ENCODE measurements at places on chromosomes 3 and 15.
A peak's percentile ranks its signal among the peaks of the same experiment; 100 is the strongest.

DNA sequence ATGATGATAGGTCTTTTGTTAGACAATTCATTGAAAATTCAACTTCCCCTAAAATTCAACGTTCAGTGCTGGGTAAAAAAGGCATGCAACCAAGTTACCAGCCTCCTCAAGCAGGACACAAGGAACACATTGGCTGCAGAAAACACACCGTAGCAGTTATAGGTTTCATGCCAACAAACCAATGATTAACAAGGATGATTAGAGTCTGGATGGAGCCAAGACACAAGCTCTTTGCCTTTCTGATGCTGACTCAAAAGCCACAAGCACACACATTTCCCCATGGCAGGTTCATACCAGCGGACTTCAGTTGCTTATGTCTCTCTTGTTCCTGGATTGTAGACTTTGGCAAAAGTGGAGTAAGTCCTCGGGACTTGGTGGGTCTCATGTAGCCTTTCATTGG, 105.8 kb downstream of the DHX30 start:
- peaks cover 74% of the 10 kb centered on the region for H3K36me3 ChIP-seq
- H3K4me1 ChIP-seq = no peaks in the 10 kb centered on the region
- H3K4me3 ChIP-seq = no peak overlapping the region
- H3K27me3 ChIP-seq = no peaks in the 10 kb centered on the region
- no peak overlapping the region for H3K27ac ChIP-seq
- no peak for DNase-seq

DNA sequence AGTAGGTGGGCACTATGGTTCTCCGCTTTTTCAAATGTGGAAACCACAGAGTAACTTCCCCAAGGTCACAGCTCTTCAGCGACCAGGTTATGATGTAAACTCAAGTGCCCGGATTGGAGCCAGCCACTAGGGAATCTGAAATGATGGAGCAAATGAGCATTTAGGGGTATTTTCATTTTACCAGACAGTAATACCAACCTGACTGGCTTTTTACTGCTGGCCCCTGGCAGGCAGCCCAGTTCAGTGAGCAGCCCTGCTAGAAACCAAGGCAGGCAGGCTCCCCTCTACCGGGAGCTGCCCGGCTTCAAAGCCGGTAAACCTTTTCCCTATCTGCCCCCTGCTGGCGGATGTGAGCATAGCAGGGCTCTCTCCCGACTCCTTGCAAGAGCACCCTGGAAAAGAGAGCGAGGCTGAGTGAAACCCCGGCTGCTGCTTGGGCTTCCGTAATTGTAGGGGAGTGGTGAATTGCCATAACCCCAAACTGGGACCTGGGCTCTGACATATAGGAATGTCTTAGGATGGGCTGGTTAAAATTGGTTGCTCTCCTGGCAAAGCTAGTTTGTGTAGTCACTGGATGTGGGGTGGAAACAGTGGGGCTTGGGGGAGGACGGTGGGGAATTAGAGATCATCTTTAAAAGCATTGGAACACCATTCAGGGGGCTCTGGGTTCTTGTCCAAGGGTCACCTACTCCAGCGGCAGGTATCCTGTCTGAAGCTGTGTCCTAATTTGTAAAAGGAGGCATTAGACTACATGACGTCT, 98.0 kb upstream of the TNFAIP8L3 start:
- peaks cover 20% of the 10 kb centered on the region for H3K4me1 ChIP-seq
- no peaks in the 10 kb centered on the region for H3K36me3 ChIP-seq
- peak; percentile 95 for DNase-seq
- no peaks in the 10 kb centered on the region for H3K27me3 ChIP-seq
- no peak overlapping the region for H3K4me3 ChIP-seq

DNA sequence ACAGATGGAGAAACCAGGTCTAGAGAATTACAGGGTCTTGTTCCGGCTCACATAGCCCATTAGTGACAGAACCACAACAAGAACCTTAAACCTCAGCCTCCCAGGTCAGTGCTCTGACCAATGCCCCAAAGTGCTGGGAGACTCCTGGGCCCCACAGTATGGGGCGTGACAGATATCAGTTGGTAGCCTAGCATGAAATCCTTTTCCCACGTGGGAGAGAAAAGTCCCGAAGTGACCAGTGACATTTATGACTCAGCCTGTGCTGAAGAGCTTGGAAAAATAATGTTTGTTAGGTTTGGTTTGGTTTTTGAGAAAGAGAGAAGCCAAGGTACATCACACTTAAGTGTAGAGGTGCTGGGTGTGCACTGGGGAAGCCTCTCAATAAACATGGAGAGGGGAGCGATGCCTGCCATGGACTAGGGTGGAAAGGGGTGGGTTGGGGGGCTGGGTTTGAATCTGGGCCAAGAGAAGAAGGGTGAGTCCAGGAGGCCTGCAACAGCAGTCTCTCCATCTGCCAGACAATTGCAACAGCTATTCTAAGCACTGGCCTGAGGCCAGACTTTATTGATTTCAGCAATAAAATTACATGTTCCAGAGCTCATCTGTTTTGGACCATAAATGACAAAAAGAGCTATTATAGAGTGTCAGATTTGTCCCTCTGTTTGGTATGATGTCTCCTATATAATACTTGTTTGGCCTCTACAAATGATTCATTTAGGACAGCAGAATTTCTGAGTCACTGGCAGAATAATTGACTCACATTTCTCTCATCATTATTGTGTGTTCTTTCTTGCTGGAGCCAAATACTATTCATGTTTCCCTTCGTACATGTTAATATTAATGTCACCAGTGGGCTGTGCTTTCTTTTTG, 43.4 kb downstream of the C2CD4A start:
- no peak overlapping the region for H3K27ac ChIP-seq
- H3K4me3 ChIP-seq = no peak overlapping the region
- no peaks in the 10 kb centered on the region for H3K27me3 ChIP-seq
- no peaks in the 10 kb centered on the region for H3K36me3 ChIP-seq

DNA sequence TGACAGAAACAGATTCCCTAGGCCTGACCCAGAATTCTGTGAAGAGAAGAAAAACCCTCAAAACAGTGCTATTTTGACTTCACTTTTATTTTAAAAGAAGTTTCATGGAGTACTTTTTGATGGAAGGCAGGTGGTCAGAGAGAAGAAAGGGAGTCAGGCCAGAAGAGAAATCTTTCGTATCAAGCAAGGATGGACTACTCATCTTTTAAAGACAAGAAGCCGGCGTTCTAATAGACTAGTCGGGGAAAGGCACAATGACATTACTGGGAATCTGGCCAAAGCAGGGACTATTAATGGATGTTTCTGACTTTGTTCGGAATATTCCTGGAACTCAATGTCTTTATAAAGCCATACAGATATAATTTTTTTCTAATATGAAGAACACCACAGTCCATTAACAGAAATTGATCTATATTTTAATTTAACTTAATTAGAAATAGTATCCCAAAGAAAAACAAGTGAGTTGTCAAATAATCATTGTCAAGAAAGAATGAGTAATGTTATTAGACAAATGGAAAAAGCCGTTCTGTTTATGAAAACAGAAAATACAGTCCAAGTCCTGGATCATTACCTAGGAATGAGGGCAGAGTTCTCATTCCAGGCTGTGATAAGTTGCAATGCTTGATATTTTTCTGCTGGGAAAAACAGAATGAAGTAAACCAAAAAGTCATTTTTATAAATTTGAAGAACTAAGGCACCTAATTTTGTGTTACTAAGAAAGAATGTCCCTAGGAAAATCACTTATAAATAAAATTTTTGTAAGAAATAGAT, 23.7 kb upstream of the PCOLCE2 start:
- no peak overlapping the region for H3K4me3 ChIP-seq
- no peaks in the 10 kb centered on the region for H3K36me3 ChIP-seq
- H3K27me3 ChIP-seq = no peaks in the 10 kb centered on the region
- no peak for DNase-seq

DNA sequence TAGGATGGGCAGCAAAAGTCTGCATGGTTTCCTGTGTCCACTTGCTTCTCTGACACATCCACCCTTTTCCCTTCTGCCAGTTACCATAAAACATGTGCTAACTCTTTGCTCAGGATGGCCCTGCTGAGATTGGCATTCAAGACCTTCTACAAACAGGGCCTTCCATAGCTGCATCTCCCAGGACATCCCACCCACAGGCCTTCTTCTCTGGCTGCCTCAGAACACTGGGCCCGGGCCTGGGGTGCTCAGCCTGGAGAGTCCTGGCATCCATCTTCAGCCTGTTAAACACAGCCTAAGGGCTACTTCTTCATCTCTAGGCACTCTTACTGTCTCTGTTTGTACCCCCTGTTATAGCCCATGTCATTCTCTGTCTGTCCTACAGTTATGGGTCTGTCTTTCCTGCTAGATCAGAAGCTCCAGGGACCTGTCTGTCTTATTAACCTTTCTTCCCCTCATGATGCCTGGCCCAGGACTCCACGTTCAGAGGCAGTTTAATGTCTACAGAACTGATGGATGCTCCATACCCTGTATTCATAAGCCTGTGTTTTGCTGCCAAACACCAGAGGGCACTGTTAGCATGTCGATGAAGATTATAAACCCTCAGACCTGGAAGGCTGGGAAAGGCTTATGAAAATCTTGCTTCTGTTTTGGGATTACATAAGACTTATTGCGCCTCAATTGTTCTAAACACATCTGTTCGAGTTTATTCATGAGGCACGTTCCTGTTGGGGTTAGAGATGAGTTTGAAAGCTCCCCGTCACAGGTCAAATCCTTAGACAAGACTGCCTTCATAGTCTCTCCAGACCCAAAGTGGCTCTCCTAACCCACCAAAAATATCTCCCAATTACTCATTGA, 16.5 kb downstream of the SEMA3G start:
- H3K27me3 ChIP-seq = no peaks in the 10 kb centered on the region
- no peak for DNase-seq
- H3K27ac ChIP-seq = no peak overlapping the region

- H3K27me3 ChIP-seq = no peaks in the 10 kb centered on the region
- no peaks in the 10 kb centered on the region for H3K36me3 ChIP-seq
- no peak for DNase-seq
- H3K27ac ChIP-seq = no peak overlapping the region
- H3K4me1 ChIP-seq = no peaks in the 10 kb centered on the region
Observed at GRCh38 chr15:66171841-66172240, 81.7 kb downstream of the MEGF11 start.

GRCh38 chr3:194871143-194871863, 185.6 kb downstream of the FAM43A start:
- no peak for DNase-seq
- H3K4me3 ChIP-seq = no peak overlapping the region
- no peaks in the 10 kb centered on the region for H3K36me3 ChIP-seq
- H3K27ac ChIP-seq = peak overlapping the region; percentile 71
- H3K4me1 ChIP-seq = no peaks in the 10 kb centered on the region

GRCh38 chr3:16770021-16770420, 114.7 kb upstream of the PLCL2 start:
- peak overlapping the region; percentile 49 for H3K27ac ChIP-seq
- no peaks in the 10 kb centered on the region for H3K27me3 ChIP-seq
- no peaks in the 10 kb centered on the region for H3K36me3 ChIP-seq

DNA sequence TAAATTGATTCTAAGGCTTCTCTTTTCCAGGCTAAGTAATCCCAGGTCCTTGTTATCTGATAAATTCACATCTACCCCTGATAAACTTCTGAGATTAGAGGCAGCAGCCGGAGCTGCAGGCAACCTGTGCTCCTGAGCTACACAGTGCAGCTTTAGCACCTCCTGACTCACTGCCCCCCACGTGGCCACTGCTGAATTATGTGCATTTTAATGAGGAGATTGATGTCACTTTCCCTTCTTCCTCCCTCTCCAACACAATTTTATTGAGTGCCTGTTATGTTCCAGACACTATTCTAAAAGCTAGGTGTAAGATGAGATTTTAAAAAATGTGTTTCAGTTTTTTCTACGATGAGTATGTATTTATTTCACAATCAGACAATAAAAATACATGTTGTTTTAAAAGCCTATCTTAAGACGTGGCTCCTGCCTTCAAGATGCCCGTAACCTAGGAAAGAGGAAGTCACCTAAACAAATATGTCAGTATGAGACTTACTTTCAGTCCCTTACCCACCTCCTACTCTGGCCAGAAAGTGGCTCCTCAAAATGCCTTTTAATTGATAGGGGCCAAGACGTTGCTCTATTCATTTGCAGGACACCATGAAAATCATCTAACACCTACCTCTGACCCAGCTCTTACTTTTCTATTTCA, 161.5 kb upstream of the PFN2 start:
- no peak overlapping the region for H3K27ac ChIP-seq
- H3K36me3 ChIP-seq = no peaks in the 10 kb centered on the region
- no peak for DNase-seq
- H3K27me3 ChIP-seq = no peaks in the 10 kb centered on the region
- H3K4me1 ChIP-seq = no peaks in the 10 kb centered on the region

DNA sequence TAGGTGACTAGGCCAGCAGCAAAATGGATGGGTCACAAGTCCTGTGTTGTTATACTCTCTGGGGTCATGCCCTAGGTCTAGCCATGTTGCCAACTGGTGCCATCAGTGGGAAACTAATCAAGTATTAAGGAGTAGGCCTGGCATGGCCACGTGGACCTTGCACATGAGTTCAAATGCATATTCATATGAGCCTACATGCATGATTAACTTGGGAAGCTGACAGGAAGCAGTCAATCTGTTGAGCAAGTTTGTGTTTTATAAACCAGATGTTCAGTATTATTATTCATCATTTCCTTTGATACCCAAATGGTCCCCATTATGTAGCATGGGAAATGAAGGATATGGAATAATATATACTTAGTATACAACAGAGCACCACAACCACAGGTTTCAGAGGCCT, 95.0 kb downstream of the LRTM1 start:
- no peak for DNase-seq
- no peaks in the 10 kb centered on the region for H3K36me3 ChIP-seq
- H3K27me3 ChIP-seq = no peaks in the 10 kb centered on the region
- no peak overlapping the region for H3K27ac ChIP-seq
- no peak overlapping the region for H3K4me3 ChIP-seq

DNA sequence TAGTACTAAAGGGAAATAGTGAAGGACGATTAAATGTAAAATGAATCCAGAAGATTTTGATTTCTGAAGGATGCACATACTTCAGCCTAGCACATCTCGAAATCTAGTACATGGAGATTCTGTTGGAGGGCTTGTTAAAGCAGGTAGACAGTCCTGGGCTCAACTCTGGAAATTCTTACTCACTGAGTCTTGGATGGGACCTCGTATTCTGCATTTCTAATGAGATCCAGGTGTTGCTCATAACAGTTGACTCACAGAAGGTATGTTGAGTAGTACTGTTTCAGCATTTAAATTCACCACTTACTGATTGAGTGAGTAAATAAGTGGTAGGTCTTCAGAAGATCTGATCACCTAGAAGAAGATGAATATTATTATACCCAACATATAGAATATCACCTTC, 623.4 kb upstream of the SGO1 start:
- no peak overlapping the region for H3K27ac ChIP-seq
- no peaks in the 10 kb centered on the region for H3K4me1 ChIP-seq
- H3K27me3 ChIP-seq = no peaks in the 10 kb centered on the region
- no peaks in the 10 kb centered on the region for H3K36me3 ChIP-seq
- no peak for DNase-seq
- H3K4me3 ChIP-seq = no peak overlapping the region

GRCh38 chr3:100404250-100404548, 2.9 kb downstream of the LNP1 start:
- no peaks in the 10 kb centered on the region for H3K36me3 ChIP-seq
- no peaks in the 10 kb centered on the region for H3K27me3 ChIP-seq
- H3K4me1 ChIP-seq = peaks cover 30% of the 10 kb centered on the region
- DNase-seq = no peak
- no peak overlapping the region for H3K4me3 ChIP-seq
- H3K27ac ChIP-seq = no peak overlapping the region
